ENCODE measurements at places on chromosomes 4 and X.

DNA sequence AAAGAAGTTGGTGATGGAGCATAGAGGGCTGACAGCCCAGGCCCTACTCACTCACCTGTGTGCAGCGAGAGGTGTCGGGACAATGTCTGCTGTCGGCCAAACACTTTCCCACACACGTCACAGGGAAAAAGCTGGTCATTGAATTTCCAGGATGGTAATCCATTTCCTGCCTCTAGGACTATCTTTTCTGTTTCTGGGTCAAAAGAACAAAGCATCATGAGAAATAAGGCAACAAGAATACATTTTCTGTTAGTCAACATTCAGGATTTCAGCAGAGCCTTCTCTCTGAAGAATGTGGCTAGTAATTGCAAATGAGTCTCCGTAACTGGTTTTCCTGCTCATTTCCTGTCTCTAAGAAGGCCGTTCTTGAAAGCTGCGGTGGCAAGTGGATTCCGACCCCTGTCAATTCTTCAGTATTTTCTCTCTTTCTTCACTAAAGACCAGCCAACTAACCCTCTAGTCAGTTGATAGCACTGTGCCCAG lies 99.4 kb downstream of the C4orf51 start:
- DNase-seq: peak; percentile 34

- DNase-seq: no peak
These were observed 87.7 kb downstream of the GPC3 start for GRCh38 chrX:133897593-133898163.

GRCh38 chrX:11328134-11328533 lies 34.9 kb downstream of the AMELX start:
- DNase-seq: no peak

- DNase-seq: peak; percentile 40
These were observed 13.1 kb upstream of the EOLA1 start for GRCh38 chrX:149527705-149528104.

Data from EH (cell line).